ENCODE measurements at places on chromosomes 6 and 20.

DNA sequence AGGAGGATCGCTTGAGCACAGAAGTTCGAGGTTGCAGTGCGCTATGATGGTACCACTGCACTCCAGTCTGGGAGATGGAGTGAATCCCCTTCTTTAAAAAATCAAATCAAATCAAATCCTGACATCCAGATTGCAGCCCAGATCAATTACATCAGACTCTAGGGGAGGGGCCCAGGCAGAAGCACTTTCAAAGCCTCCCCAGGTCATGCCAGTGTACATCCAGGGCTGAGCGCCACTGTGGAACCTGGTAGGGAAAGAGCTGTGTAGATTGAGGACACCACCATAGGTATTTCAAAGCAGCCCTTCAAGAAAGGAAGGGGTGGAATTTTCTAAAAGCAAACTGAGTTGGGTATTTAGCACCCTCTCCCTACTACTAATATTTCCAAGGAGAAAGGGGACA is 89.5 kb downstream of the PRND start:
- DNase-seq = no peak

- DNase-seq = no peak
Measured at GRCh38 chr6:71391126-71391525, 102.5 kb downstream of the OGFRL1 start.

GRCh38 chr6:105990151-105990550 is 96.0 kb upstream of the PRDM1 start:
- DNase-seq = no peak

DNA sequence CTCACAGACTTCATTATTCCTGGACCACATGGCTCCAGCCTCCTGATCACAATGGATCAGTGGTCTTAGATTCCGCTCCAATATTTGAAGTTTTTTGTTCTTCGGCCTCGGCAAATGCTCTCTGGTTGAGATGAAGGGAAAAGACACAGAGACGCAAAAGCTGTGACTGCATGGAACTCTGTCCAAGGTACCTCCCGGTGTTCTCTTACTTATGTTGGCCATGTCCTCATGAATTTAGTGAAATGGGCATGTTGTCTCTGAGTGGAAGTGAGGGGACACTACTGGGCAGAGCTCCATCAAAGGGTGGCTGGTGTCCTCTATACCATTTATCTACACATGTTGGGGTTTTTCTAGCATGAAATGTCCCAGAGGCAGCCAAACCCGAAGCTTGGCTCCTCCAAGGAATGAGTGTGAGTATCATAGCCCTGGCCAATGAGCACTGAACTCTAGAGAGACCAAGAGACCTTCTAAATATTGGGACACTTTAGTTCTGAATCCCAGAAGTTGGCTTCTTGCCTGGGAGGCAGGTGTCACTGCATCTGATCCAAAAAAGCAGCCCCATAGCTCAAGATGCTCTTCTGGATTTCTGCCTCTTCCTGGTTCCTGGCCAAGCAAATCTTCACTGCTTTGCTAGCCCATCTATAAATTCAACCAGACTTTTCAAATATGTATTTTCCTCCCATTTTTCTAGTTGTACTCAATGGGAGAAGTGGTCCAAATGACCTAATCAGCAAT is 34.1 kb downstream of the HLA-G start:
- DNase-seq = no peak

- no peak for DNase-seq
Measured at GRCh38 chr6:15487262-15487661, 175.6 kb downstream of the DTNBP1 start.
